ENCODE measurements at places on chromosomes 16 and 17.

- no peak for DNase-seq
Observed at GRCh38 chr16:35182943-35183550, 1723.6 kb downstream of the TP53TG3F start.

DNA sequence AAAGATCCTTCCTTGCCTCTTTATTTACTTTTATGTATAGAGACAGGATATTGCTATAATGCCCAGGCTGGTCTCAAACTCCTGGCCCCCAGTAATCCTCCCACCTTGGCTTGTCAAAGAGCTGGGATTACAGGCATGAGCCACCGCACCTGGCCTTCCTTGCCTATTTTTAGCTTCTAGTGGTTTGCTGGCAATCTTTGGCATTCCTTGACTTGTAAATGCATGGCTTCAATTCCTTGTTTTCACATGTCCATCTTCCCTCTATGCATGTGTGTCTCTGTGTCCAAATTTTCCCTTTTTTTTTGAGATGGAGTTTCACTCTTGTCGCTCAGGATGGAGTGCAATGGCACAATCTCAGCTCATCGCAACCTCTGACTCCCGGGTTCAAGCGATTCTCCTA is 22.5 kb downstream of the HEXIM2 start:
- no peak for DNase-seq

DNA sequence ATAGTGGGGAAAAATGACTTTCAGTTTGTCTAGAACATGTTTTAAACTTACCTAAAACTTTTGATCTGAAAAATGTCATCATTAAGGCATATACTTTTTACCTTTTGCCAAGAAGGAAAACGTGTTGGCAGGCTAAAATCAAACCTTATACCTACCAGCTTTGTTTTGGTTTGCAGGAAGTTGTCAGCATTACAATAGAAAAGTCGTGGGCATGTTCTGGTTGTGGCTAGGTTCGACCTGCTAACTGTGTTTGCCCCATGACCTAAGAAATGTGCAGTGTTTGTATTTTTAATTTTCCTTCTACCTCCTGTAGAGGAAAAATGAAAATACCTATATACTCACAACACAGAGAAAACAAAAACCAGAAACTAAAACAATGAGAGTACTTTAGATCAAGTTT is 13.0 kb downstream of the SKAP1 start:
- DNase-seq: no peak

DNA sequence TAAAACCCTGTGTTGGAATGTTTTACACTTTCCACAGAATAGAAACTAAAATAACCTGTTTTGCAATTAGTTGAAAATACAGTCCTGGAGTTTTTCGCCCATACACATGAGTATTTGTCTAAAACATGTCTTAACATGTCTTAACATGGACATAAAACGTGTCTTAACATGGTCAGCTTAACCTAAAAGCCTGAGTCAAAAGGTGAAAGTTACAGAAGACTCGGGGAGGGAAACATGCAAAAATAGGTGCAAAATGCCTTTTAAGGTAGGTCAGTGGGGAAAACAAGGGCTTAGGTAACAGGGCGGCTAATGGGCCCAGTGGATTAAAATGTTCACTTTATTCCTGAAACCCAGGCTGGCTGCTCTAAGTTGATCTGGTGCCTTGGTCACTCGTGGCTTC is 56.1 kb upstream of the RBL2 start:
- no peak for DNase-seq

GRCh38 chr17:47205419-47205963 is 3.7 kb upstream of the MYL4 start:
- no peak for DNase-seq

- no peak for DNase-seq
Observed at GRCh38 chr16:85269165-85269564, 156.9 kb upstream of the CIBAR2 start.
